Activated CD4-positive, CD25-positive, alpha-beta regulatory T cell treated with anti-CD3 and anti-CD28 coated beads, Interleukin-2, amount 50 U/mL, for 72 hours (primary cell): ENCODE measurements at places on chromosomes 13 and 19.

DNA sequence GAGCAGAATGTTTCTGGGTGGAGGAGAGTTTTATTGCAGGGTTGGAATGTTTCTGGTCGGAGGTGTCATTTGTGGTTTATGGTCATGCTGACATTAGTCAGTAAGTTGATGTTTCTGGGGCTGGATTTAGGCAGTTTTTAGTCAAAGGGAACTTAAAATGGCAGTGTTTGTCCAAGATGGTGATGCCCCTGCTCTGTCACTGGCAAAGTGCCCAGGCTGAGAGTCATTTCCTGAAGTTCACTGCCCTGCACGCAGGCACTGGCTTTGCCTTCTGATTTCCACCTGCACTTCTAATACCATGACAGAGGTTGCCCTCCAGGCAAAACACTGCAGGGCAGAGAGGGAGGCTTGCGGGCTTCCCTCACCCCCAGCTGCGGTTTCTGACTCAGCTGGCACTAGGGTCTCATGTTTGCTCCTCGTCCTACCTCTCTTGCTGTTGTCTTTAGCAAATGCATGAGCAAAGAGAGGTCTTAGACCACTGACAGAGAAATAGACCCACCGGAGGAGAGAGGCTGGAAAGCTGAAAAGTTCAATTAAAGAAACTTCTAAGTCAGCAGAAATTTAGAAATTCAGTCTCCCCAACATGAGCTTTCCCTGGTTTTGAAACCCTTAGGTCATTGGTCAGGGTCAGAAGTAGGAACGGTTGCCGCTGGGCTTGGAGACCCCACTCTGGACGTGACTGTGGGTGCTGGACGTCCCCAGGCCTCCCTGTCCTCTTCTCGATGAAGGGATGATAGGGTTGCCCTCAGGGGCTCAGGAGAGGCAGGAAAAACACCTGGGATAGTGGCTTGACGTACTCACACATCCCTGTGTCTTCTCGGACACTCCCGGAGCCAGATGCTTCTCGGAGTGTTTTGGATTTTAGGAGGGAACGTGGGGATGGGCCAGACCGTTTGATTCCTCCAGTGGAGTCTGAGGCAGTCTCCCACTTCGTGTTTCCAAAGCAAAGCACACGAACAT, 26.3 kb downstream of the TMEM255B start:
- DNase-seq, result no peak

GRCh38 chr13:51282322-51282721, 57.2 kb upstream of the SERPINE3 start:
- no peak for DNase-seq

DNA sequence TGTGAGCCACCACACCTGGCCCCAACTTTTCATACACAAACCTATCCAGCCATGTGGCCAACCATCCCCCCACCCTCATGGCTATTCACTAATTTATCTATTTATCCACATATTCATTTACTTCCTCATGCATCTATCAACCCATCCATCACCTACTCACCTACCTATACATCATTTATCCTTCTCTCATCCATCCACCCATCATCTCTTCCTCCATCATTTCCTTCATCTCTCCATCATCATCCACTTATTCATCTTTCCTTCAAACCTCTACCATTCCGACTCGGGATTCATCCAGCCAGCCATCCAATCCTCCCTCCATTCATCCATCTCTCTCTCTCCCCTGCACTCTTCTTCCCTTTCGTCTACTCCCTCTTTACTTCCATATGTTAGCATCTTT, 54.6 kb downstream of the RYR1 start:
- DNase-seq, result no peak

DNA sequence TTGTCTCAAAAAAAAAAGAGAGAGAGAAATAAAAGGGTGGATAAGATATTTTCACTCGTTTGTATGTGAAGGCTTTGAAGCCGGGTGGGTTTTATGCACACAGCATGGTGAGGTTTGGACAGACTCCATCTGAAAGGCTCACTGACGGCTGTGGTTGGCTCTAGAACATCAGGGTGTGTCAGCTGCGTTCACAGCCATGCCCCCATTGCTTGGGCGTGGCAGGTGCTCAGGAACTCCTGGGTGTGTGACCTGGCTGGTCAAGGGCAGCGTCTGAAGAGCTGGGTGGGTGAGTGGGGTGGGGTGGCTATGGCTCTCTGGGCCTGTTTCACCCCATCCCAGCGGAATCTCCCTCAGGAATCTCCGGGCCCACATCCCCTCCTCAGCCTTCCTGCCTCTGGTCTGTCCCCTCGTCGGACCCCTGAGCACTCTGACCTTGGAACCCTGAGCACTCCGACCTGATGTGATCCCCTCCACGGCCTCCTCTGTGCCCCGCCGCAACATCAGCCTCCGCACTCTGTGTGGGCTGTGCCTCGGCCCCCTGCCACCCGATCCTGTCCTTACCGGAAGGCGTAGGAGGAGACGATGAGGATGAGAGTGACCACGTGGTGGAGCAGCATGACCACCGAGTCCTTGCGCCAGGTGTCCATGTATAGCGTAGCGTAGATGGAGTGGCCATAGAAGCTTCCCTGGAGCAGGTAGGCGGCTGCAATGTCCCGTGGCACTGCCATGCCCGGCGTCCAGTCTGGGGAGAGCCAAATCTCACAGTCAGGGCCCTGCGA, 12.2 kb downstream of the CERS1 start:
- no peak for DNase-seq

GRCh38 chr13:54573186-54573585, 1544.6 kb downstream of the OLFM4 start:
- no peak for DNase-seq

- no peak for DNase-seq
Observed at GRCh38 chr19:49109051-49109450, 5.1 kb upstream of the LIN7B start.

DNA sequence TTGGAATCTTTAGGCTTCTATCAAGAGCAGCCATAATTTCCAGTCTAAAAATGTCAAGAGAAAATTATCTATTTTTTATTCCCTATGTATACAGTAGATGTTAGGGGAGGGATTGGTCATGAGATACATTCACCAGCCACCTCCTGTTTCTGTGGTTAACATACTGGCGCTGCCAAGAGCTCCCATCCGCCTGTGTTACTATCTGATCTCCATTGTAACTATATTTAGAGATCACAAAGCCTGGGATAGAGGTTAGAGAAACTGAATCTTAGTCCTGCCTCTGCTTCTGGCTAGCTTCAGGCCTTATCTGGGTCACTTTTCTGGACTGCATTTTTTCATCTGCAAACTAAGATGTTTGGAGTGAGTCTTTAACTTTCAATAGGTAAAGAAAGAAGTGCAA, 46.3 kb downstream of the POLR1D start:
- no peak for DNase-seq

DNA sequence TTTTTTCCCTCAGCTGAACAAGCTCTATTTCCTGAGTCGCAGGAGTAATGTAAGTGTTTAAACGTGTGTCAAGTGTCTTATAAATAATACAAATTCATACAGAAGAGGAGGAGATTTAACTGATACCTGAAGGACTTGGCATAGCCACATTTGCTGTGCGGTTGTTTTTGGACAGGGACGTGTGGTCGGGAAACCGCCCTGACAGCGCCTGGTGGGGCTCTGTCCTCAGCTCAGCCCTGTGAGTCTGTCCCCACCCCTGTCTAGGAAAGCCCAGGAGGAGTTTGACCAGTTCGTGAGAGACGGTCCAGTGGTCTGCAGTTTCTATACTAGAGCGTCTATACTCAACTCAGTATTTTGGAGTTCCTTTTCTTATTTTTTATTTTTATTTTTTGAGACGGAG, 16.7 kb downstream of the ZIC2 start:
- DNase-seq, result no peak
